ENCODE measurements at places on chromosomes 6 and 20.

DNA sequence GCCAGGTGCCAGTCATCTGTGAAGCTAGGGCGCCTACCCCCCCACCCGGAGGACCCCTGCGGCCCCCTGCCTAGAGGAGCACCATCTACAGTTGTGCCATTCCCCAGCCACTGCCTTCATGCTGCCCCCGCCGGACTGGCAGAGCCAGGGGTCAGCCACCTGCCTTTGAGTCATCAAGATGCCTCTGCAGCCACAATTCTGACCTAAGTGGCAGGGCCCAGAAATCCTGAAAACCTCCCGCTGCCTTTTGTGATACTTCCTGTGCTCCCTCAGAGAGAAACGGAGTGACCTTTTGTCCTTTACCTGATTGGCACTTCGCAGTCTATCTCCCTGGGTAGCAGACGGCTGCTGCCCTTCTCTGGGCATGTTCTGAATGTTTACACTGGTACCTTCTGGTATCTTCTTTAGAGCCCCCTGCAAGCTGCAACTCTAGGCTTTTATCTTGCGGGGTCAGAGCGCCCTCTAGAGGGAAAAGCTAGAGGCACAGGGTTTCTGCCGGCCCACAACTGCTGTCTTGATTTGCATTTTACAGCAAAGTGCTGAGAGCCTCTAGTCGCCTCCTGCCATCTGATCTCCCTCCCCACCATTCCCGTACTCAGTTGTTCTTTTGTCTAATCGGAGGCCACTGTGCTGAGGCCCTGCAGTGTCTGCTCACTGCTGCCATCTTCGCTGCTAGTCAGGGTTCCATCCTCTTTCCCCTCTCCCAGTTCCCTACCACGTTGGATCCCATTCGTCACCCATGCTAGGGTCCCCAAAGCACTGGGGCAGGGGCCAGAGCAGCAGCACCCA, 26.9 kb downstream of the SPATA2 start:
- DNase-seq, result peak; percentile 37

DNA sequence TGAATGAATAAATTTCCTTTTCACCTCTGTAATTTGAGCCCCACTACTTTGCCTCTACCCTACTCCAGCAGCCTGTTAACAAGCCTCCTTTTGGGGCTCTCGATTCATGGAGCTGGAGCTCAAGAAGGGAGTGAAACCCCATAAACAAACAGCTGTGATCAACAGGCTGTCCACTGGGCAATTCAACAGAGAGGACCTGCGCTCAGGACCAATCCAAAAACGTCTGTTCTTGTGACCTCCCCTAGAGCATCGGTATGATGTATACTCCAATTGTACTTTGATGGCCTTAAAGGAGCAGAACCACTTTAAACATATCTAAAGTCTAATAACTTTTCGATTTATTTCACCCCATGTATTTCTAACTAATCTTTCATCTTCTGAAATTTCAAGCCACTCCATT, 37.4 kb downstream of the HIVEP2 start:
- peak; percentile 13 for DNase-seq

GRCh38 chr6:113057567-113058053, 710.5 kb downstream of the RFPL4B start:
- no peak for DNase-seq

DNA sequence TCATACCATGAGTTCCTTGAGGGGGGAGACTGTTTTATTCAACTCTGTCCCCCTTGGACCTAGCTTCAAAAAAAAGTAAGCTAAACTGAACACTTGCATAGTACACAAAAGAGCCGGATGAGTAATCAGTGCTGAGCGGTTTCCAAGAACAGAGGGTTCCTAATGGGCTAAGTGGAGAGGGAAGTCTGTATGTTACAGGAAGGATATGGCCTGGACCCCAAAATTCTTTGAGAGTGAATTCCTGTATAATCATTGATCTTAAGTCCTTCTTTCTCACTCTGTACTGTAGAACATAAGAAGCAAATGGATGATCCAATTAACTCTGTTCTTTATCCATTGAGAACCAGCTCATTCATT, 324.7 kb upstream of the CNR1 start:
- no peak for DNase-seq

- no peak for DNase-seq
These were observed 1.2 kb downstream of the ANGPT4 start for GRCh38 chr20:914727-915498.

- no peak for DNase-seq
These were observed 3.3 kb upstream of the SLC35B2 start for GRCh38 chr6:44260451-44261297.

DNA sequence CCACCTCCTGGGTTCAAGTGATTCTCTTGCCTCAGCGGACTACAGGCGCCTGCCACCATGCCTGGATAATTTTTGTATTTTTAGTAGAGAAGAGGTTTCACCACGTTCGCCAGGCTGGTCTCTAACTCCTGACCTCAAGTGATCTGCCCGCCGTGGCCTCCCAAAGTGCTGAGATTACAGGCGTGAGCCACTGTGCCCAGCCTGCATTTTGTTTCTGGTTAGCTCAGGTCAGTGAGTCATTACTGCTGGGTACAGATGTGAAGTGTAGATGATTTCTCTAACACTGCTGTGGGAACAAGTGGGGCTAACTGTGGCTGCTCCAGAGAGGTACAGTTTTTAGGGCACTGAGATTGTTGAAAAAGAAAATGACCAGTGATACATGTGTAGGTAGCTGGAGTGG, 188.6 kb downstream of the PRL start:
- DNase-seq, result no peak

DNA sequence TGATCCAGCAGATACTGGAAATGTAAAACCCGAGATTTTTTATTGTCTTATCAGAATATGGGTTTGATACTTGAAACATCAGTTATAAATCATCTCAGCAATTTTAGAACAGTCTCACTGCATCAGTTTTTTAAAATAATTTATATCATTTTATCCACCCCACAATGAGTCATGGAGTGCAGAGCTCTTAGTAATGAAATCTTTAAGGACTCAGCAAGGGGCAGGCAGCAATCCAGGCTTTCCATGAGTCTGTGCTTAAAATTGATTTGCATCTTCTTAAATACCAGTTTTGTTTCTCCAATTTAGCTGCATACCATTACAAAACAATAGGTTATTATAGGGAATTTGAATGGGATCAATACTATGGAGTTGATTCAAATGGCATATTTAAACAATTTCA, 832.3 kb downstream of the C6orf118 start:
- DNase-seq, result no peak

- no peak for DNase-seq
These were observed 107.3 kb upstream of the SYNDIG1 start for GRCh38 chr20:24362080-24362479.

- DNase-seq, result no peak
These were observed 77.5 kb upstream of the PDE7B start for GRCh38 chr6:135774006-135774405.

DNA sequence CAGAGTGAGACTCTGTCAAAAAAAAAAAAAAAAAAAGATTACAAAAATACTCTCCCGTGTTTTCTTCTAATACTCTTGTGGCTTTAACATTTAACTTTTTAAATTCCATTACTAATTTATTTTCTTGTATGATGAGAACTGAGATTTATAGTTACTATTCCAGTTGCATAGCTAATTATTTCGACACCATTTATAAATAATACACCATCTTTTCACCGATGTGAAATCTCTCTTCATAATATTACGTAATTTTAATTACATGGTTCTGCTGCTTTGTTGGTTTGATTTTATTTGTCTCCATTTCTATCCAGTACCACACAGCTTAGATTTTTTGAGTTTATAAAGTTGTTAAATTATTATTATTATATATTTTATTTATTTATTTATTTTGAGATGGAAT, 42.0 kb upstream of the TMEM217 start:
- no peak for DNase-seq

DNA sequence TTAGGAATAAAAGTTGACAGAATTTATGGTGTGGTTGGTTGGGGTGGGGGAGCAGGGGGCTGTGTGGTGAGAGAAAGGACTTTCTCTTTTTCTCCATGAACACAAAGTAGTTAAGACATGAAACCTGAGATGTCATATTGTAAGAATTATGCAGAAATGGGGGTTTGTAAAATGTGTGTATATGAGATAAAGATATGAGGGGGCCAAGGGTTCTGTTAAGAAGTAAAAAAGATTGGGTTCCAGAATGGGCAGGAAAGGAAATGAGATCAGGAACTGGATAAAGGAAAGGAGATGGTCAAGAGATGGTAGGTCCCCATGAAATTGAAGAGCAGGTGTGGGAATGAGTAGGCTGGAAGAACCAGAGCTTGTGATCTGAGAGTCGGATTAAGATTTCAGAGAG, 9.7 kb downstream of the RNF146 start:
- DNase-seq, result no peak

- DNase-seq, result no peak
These were observed 305.8 kb upstream of the PRDM1 start for GRCh38 chr6:105780146-105780860.
